ENCODE measurements at places on chromosomes 1 and 21.

DNA sequence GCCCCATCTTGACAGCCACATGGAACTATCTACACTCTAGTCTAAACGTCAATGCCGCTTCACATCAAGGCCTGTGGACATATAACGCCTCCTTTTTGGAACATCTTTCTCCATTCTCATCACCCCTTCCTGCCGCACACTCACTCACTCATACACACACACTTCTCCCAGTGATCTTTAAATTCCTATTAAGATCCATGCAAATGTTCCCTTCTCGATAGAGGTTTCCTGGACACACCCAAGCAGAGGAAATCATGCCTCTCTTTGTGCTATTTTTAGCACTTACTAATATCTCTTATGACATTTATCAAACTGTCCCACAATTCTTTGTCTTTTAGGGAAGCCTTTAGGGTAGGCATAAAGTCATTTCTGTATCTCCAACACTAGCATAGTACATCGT lies 28.2 kb upstream of the SLAMF9 start:
- no peak for DNase-seq

DNA sequence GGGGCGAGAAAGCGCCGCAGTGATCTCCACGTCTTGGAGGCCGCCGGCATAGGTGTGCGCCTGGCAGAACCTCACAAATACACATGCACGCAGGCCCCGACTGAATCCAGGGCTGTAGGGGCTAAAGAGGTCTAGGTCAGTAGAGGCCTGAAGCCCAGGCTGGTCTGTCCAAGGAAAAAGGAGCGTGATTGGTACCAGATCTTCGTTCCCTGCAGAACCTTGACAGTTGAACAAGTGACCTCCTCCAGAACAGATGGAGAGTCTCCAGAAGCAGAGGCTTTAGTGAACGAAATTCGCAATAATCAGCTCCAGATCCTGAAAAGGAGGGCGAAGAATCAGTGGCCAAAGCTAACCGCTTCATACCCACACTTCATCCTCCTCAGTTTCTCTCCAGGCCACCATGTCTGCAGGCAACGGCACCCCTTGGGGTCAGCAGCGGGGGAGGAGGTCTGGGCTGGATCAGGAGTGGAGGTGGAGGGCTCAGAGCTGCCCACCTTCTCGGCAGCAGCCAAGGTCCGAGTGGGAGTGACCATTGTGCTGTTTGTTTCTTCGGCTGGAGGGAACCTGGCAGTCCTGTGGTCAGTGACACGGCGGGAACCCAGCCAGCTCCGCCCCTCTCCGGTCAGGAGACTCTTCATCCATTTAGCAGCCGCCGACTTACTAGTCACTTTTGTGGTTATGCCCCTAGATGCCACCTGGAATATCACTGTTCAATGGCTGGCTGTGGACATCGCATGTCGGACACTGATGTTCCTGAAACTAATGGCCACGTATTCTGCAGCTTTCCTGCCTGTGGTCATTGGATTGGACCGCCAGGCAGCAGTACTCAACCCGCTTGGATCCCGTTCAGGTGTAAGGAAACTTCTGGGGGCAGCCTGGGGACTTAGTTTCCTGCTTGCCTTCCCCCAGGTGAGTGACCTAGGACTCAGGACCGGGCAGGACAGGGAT lies 749 bp upstream of the PEX11B start:
- peak; percentile 47 for DNase-seq

DNA sequence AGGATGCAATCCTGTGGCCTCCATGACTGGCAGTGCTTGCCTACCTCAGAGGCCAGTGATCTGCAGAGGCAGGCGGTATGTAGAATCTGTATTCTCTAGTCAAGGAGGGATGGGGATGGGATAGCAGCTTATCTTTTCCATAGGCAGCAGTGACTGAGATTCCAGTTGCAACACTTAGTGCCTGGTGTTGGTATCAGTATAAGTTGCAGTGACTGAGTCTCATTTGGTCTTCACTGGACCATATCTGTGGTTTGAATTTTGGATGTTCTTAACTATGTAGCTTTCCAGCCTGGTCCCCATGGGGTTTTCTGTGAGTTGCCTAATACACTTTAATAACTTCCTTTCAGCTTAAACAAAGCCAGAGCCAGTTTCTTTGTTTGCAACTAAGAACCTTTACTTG lies 16.5 kb downstream of the DYRK1A start:
- no peak for DNase-seq

- DNase-seq, result no peak
These were observed 100.1 kb downstream of the RUSC1 start for GRCh38 chr1:155420788-155421187.

- peak; percentile 34 for DNase-seq
These were observed 32.0 kb upstream of the WASF2 start for GRCh38 chr1:27521861-27522431.

GRCh38 chr21:41228492-41228891 lies 60.5 kb downstream of the BACE2 start:
- no peak for DNase-seq

DNA sequence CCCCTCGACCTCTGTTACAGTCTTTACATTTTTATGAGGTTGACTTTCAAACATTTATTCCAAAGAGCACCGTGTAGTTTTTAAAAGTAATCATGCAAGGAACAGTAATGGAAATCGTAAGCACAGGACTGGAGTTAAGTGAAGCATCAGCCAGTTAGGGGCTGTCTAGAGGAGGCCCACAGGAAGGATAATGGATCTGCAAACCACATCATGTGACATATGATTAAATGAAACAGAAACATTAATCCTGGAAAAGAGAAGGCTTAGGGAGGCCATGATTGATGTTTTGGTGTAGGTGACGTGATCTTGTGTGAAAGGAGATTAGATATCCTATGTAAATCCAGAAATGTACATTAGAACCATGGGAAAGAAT lies 25.0 kb downstream of the RGS7 start:
- no peak for DNase-seq

DNA sequence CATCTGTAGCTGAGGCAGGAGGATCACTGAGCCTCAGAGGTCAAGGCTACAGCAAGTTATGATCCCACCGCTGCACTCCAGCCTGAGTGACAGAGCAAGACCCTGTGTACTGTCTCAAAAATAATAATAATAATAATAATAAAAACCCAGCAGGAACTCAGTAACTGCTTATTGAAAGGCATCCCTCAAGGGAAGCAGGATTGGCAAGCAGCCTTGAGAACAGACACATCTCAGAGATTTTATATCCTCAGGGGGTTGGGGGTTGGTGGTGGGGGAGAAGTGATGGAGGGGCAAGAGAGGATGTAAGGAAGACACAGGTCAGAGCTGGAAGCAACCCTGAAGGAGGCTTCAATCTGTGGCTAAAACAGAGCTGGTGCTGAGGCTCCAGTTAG lies 29.6 kb downstream of the GNB1 start:
- DNase-seq, result no peak

- no peak for DNase-seq
These were observed 82.1 kb downstream of the RRAGC start for GRCh38 chr1:38777464-38777957.

DNA sequence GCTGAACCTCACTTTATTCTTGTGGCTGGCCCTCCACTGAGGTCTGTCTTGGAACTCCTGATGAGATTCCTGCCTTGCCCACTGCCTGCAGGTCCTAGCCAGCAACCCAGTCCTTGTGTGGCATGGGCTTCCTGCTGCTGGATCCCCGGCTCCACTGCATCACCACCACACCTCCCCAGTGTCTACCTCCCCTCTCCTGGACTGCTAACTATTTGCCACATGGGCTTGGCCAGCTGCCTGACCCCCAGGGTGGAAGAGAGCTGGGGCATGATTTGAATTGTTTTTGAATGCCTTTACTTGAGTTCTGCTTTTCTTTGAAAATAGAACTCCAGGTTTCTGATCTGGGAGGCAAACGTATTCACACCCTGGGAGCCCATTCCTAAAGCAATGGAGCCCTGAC lies 41.2 kb downstream of the SPAG17 start:
- DNase-seq, result no peak

- no peak for DNase-seq
These were observed 127.1 kb downstream of the C1orf21 start for GRCh38 chr1:184513966-184514365.

DNA sequence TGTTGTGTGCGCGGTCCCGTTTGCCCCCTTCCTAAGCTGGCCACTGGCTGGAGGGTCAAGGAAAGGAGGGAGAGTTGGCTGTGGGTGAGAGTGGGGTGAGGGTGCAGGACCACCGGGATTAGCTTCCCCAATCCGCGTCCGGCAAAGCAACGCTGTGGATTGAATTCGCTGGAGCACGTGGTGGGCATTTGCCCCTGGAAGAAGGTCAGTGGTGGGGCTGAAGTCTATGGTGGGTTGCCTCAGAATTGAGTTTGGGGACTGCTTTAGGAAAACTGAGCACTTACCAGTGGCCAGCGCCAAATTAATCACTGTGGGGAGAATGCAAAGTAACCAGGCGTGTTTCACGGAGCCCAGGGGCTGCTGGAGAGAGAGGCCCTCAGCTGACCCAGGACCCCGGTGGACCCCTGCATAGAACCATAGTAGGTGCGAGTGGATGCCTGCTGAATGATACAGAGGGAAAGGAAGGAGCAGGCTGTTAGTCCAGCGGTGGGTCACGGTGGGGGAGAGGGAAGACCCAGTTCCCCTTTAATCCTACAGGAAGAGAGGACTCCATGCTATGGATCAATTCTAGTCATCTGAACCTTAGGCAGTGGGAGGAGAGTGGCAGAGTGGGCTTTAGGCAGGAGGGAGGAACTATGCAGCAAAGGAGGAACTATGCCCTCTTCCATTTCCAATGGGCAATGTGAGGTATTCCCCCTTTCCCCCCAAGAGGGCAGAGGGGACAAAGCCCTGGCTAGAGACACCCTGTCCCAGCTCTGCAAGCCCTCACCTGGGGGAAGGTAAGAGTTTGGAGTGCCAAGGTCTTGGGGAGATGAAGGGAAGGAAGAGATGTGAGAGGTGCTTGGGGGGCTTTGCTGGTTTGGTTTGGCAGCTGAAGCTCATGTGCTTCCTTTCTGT lies 1.2 kb downstream of the TNFRSF8 start:
- DNase-seq, result no peak

GRCh38 chr1:7630378-7630777 lies 140.7 kb upstream of the VAMP3 start:
- DNase-seq, result no peak

GRCh38 chr1:66695116-66695515 lies 57.1 kb upstream of the DYNLT5 start:
- DNase-seq, result no peak

DNA sequence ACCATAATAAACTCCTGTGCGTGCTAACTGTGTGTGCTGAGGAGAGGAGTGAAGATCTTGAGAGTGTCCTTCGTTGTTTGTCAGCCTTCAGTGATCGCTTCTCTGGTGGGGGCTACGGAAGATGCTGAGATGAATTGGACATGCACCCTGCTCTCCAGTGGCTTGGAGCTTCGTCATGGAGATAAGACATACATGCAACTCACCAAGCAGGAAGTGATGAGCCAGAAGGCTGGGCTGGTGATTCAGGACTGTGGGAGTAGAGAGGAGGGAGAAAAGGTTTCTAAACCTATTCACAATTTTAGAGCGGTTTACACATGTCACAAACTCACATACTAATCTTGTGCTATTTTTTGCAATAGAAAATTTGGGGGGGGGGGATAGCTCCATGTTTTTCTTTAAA lies 128.9 kb upstream of the ADAR start:
- no peak for DNase-seq

- DNase-seq, result no peak
These were observed 164.0 kb upstream of the UBE2U start for GRCh38 chr1:64039390-64039926.

GRCh38 chr1:156102633-156103511 lies 11.6 kb upstream of the LMNA start:
- DNase-seq, result no peak

- peak; percentile 75 for DNase-seq
These were observed 32.5 kb downstream of the LRRC3 start for GRCh38 chr21:44487831-44488230.

GRCh38 chr1:10773851-10774614 lies 22.4 kb downstream of the CASZ1 start:
- no peak for DNase-seq

- no peak for DNase-seq
These were observed 1280.9 kb downstream of the KCNT2 start for GRCh38 chr1:195327361-195327760.

GRCh38 chr1:38826262-38826661 lies 33.3 kb downstream of the RRAGC start:
- DNase-seq, result no peak

- DNase-seq, result peak; percentile 66
These were observed 2.0 kb downstream of the RCSD1 start for GRCh38 chr1:167631936-167632614.

GRCh38 chr1:53600561-53600960 lies 138.4 kb downstream of the GLIS1 start:
- DNase-seq, result peak; percentile 48

DNA sequence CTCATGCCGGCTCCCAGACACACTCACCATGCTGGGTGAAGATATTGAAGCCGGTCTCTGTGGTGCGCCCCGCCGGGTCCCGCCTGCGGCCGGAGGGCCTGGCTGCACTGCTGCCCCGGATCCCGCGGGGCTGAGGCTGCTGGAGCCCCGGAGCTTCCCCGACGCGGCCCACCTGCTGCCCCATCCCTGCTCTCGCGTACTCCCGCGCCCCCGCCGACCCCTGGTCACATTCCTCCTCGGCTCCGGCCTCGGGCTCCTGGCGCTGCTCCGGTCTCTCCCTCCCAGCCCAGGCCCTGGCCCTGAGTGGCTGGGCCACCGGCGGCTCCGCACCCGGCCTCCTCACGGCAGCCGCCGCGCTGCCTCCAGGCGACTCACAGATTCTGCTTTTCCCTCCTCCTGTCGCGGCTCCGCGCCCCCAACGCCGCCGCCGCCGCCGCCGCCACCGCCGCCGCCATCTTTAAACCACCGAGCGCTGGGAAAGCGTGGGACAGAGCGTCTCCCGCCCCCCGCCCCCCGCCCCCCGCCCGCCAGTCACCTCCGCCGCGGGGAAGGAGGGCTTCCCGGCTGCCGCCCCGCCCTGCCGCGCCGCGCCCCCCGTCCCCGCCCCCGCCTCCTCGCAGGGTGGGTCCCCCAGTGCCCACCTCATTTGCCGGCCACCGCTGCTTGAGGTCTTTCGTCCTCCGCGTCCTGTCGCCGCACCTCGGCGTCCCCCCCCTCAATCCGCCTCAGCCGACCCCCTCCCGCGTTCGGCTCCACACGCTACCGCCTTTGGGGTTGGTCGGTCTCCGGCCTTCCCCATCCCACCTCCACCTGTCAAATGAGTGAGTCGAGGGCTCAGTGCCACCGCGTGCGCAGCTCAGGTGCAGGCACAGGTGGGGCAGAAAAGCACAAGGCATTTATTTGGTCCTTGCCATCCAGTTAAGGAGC lies at the start of gene ABL2:
ABL2 (minus strand) TSS at position 464 of the 927 bp plus-strand sequence; CDS start at position 184, 280 bp downstream.
- DNase-seq, result peak; percentile 58

DNA sequence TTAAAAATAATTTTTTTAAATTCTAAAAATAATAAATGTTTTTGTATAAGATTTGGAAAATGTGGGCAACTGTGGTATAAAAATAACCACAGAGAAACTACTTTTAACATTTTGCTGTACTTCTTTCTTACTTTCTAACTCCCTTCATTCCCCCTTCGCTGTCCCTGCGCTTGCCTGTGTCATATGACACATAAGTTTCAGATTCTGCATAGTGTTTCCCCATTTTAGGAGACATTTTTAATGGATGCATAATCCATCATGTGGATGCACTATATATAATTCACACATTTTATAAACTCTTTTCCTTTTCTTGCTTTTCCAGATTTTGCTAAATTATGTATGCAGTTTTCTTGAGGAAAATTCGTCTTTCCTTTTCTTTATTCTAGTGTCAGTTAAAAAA lies 16.3 kb downstream of the ATG4C start:
- no peak for DNase-seq

- DNase-seq, result no peak
These were observed 5.0 kb upstream of the KIAA0040 start for GRCh38 chr1:175197531-175197930.

All from activated naive CD4-positive, alpha-beta T cell treated with anti-CD3 and anti-CD28 coated beads, Interleukin-2, amount 10 ng/mL, durations not matched to agents 7 days and 5 days (primary cell).